ENCODE measurements at places on chromosomes 6 and 20. TPM values are rescaled to one million over a fixed set of nuclear protein-coding genes. Genes with fewer than 3 reads are reported as not detected.

FOXQ1 gene
- total RNA-seq: not detected

PPP1R3G gene
- 11.1 TPM for total RNA-seq

B4GALT5 gene
- total RNA-seq: 31.0 TPM

PGC gene
- not detected for total RNA-seq

MAN1A1 gene
- 19.7 TPM for total RNA-seq

DPPA5 gene
- not detected for total RNA-seq

GJA1 gene
- 248 TPM for total RNA-seq

TRIM40 gene
- not detected for total RNA-seq

ABCF1 gene
- 38.8 TPM for total RNA-seq

CFAP61 gene
- 54.8 TPM for total RNA-seq

ATG5 gene
- total RNA-seq: 18.0 TPM

AKIRIN2 gene
- total RNA-seq: 42.3 TPM

THBS2 gene
- total RNA-seq: 6.9 TPM

CDH26 gene
- total RNA-seq: 1.3 TPM

GRCh38 chr6:29845405-29846006 lies 17.9 kb downstream of the HLA-G start:
- no peak for DNase-seq

GRCh38 chr20:48525400-48525799 lies 302.4 kb downstream of the PREX1 start:
- DNase-seq: no peak

DNA sequence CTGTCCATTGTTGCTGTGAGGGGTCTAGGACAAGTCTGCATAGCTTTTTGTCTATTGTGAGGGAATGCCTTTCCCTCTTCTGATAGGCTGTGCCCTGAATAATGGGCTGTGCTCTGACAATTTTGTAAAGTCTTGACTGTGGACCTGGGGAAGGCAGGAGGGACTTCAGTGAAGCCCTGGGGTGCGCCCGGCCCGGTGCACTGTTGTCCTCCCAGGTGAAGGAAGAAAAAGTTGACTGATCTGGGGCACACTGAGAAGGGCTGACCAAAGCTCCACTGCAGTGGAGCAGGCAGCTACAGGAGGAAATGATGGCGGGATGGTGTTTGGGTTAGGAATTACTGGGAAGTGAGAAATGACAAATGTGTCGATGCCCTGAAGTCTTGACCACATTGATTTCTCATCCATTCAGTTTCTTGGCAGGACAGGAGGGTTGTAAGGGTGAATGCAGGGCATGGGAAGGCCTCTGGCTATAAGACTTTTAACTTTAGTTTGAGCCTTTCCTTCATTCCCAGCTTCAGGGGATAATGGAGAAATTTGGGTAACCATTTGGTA lies 224.0 kb upstream of the CST7 start:
- DNase-seq: no peak

GRCh38 chr6:32194388-32194787 lies 1.9 kb upstream of the GPSM3 start:
- DNase-seq: no peak

DNA sequence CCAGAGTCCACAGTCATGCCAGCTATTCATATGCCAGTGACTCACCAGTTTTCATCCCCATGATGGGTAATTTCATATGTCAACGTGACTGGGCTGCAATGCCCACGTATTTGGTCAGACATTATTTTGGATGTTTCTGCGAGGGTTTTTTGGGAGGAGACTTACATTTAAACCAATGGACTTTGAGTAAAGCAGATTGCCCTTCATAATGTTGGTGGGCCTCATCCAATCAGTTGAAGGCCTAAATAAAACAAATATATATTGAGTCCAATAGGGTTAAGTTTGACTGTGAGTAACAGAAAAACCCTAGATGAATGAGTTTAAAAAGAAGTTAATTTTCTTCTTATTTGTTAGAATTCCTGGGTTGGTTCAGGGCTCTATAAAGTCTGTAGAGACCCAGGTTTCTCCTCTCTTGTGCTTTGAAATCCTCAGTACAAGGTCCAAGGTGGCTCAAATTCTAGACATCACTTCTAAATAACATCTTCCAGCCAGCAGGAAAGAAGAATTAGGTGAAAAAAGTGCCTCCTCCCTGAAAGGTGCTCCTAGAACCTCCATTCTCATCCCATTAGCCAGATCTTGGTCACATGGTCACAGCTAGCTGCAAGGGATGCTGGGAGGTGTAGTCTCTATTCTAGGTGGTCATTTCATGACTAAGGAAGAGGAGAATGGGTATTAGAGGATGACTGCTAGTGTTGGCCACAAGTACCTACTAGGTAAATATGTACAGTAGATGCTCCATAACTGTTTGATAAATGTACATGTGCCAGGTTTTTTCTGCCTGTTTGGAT lies 16.7 kb upstream of the NEDD9 start:
- no peak for DNase-seq

- no peak for DNase-seq
Observed at GRCh38 chr6:34194772-34195171, 41.9 kb upstream of the HMGA1 start.

DNA sequence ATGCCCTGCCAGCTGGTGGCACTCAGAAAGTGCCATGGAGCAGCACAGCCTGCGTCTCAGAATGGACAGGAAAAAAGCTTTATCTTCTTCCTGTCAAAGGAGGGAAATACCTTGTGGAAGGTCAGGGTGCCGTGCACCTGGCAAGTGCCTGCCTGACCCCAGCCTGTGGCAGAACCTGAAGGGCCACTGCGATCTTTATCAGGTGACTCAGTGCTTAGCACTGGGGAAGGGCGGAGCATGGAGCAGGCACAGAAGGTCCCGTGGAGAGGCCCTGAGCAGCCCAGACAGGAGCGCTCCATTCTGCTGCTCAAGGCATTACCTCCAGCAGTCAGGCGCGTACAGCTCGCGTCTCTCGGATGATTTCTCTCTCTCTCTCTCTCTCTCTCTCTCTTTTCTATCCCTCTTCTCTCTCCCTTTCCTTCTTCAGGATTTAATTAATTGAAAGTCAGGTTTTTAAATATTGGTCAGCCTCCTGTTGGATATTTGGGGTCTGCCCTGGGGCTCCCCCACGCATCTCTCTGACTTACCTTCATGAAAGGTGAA lies 31.7 kb downstream of the FOXC1 start:
- no peak for DNase-seq

GRCh38 chr6:143337201-143337949 lies 113.1 kb downstream of the ADAT2 start:
- DNase-seq: peak; percentile 22

GRCh38 chr6:5230081-5230480 lies 30.7 kb downstream of the LYRM4 start:
- no peak for DNase-seq

GRCh38 chr6:25922301-25922700 lies 8.2 kb downstream of the SLC17A2 start:
- no peak for DNase-seq

- DNase-seq: no peak
Observed at GRCh38 chr6:45587229-45588060, 209.7 kb upstream of the SUPT3H start.

- DNase-seq: no peak
Observed at GRCh38 chr6:170146640-170147039, 144.2 kb downstream of the DLL1 start.

GRCh38 chr6:29564875-29565274 lies 5.3 kb upstream of the UBD start:
- DNase-seq: no peak

DNA sequence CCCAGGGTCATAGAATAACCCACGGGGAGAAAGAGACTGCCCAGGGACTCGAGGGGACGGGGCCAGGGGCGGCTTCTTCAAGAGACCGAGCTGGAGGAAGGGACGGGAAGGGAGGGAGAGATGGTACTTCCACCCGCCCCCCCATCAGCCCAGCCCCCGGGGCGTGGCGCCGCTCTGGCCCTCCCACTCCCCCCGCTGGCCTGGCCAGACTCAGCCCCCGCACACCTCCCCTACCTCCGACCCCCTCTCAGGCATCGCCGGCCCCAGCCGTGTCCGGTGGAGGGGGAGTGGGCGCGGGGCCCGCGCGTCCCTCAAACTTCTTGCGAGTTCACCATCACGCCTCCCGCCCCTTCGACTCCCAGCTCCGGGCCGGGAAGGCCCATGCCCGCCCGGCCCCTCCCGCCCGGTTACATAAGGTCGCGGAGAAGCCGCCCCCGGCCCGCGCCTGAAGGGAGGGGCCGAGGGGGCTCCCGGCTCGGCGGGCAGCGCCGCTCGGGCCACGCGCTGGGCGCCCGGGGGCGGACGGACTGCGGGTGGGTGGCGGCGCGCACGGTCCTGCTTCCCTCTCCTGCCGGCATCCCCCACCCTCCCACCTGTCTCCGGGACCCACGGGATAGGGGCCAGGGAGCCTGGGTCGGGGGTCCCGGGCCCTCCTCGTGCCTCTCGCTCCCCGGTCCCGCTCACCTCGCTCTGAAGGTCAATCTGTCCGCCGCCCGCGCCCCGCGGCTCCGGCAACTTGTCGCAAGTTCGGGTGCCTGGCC lies 562 bp downstream of the TFEB start:
- peak; percentile 89 for DNase-seq

DNA sequence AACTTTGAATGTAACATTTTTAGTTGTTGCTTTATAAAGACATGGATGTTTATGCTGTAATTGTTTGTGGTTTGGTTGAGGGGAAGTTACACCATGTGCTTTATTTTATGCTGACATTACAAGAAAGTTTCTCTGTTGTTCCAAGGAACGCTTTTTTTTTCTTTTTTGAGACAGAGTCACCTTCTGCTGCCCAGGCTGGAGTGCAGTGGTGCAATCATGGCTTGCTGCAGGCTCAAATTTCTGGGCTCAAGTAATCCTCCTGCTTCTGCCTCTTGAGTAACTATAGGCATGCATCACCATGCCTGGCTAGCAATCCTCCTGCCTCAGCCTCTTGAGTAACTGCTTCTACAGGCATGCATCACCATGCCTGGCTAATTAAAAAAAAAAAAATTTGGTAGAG lies 21.0 kb upstream of the IFNGR1 start:
- peak; percentile 40 for DNase-seq

GRCh38 chr20:17513939-17514338 lies 17.2 kb downstream of the BFSP1 start:
- DNase-seq: no peak

- no peak for DNase-seq
Observed at GRCh38 chr6:94065707-94066337, 646.5 kb upstream of the EPHA7 start.

DNA sequence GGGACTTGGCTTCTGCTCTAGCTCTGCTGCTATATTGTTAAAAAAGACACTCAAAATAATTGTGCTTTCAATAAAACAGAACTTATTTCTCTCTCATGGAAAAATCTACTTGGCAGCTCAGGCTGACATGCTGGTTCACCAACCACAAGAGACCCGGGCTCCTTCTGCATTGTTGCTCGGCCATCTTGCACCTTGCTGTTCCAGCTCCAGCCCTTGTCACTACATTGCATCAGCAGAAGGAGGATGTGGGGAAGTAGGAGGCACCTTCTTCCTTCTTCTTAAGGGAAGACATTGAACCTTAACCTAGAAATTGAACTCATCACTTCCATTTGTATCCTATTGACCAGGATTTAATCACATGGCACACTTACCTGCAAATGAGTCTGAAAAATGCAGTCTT lies 6.6 kb upstream of the C20orf202 start:
- no peak for DNase-seq

- no peak for DNase-seq
Observed at GRCh38 chr6:109172101-109172746, 76.9 kb downstream of the CEP57L1 start.

DNA sequence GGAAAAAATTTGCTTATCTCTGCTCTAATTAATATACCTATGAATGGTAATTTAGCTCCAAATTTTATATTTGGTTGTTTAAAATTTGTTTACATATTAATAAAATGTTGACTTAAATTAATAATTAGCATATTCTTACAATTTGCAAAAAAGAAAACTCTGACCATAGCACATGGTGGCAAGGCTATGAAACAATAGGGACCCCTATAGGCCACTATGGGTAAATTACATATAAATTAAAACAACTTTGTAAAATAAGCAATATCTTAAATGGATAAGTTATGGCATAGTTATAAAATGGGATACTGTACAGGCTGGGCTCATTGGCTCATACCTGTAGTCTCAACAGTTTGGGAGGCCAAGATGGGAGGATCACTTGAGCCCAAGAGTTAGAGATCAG lies 76.0 kb downstream of the MKKS start:
- DNase-seq: no peak

DNA sequence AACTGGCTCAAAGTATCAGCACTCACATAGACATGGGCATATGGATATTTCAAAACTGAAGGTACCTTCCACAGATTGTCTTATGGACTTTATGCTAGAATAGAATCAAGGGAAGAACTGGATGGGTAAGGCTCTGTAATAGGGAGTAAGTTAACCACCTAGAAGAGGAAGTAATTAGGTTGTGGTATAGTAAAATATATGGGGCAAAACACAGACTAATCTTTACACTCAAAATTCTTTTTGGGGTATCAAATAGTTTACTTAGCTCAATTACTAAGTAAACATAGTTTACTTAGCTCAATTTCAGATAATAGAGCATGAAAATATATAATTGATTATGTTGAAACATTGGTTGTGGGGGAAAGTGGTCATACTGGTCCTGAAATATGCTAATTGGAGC lies 94.2 kb upstream of the ATXN1 start:
- DNase-seq: no peak

DNA sequence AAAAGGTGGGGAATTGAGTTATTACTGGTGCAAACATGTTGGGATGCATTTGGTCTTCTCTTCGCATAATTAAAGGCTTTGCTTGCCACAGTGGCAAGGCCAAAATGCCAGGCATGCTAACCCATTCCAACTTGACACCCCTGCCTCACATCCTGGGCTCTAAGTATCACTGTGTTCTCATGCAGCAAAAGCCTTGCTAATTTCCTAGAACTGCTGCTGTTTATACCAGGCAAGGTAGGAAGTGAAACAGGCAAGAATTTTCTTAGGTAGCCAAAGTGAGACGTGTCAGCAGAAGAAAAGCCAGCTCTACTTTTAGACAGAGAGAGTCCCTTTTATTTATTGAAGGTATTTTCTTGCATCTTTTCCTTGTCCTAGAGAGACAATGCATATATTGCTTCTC lies 41.2 kb downstream of the LYRM2 start:
- DNase-seq: no peak

DNA sequence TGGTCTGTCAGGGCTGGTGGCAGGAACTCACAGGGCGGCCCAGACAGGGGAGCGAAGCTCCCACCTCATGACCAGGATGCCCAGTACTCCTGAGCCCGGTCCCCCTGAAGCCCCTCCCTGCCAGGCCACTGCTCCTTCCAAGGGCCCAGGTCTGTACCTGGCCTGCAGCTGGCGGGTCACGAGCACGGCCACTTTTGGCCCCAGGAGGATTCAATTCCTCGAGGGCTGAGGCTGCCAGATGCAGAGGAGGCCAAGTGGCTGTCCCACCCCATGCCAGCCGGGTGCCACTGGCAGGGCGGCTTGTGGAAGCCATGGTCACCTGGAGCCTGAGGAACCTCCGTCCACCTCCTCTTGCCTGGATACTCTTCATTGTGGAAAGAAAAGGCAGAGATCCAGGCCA lies 17.4 kb downstream of the PMEPA1 start:
- no peak for DNase-seq

- no peak for DNase-seq
Observed at GRCh38 chr6:18034798-18035202, 47.4 kb upstream of the KIF13A start.

DNA sequence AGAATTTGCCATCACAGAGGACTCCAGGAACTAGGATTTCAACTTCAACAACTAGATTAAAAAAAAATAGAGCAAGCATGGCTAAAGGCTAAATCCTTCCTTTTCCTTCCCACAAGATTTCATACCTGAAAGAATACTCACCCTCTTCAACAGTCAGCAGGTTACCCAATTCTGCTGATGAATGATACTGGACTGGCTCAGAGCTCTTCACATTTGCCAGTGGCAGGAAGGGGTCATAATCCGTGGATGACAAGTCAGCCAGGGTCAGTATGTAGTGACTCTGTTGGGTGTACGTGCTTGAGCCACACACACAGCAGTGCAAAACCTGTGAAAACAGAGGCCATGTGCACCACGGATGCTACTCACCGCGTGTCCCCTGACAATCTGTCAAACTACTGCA lies 152.9 kb downstream of the INSM1 start:
- DNase-seq: no peak

All from left ventricle myocardium inferior (tissue), 1 donor.